Activated CD4-positive, alpha-beta T cell treated with anti-CD3 and anti-CD28 coated beads, Interleukin-2, amount 50 U/mL, for 4 hours (primary cell): ENCODE measurements at places on chromosomes 12 and 14.

GRCh38 chr12:129911428-129912049, 7.7 kb upstream of the TMEM132D start:
- DNase-seq = no peak

GRCh38 chr14:75088566-75089373, 19.3 kb downstream of the ZC2HC1C start:
- DNase-seq = peak; percentile 21

- peak; percentile 17 for DNase-seq
These were observed 185.6 kb upstream of the ARID2 start for GRCh38 chr12:45543887-45544286.

DNA sequence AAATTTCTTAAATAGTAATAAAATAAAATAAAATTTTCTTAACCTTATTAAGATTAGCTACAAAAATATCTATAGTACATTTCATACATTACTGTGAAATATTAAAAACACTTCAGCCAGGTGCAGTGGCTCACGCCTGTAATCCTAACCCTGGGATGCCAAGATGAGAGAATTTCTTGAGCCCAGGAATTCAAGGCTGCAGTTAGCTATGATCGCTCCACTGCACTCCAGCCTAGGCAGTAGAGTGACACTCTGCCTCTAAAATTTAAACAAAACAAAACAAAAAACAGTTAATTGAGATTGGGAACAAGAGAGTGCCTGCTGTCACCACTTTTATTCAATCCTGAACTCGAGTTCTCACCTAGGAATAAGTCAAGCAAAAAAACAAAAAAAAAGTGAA, 95.0 kb upstream of the CPNE8 start:
- no peak for DNase-seq

GRCh38 chr12:59699421-59700152, 103.8 kb downstream of the SLC16A7 start:
- no peak for DNase-seq

GRCh38 chr12:6843118-6843902, 2.6 kb downstream of the GNB3 start:
- DNase-seq = no peak
